Dorsolateral prefrontal cortex (tissue), 122 donors: ENCODE measurements at places on chromosomes 5 and 9.

DNA sequence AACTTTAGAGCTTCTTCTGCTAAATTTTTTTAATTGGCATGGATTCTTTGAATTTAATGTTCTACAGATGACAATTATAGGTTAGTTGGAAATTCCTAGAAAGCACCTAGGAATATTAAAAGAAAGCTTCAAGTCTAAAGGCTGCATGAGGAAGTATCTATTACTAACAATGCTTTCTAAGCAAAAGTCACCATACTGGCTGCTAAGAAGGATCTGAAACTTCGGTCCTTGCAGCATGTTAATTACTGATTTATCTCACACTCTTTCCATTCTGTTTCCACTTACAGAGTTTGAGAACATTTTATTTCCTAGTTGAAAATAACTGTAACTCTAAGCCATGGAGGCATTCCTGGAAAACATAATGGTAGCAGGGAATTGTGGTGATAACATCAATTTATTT lies 8.4 kb downstream of the SEMA6A start:
- no peak for DNase-seq

- no peak for DNase-seq
Measured at GRCh38 chr5:68746643-68747420, 347.0 kb upstream of the SLC30A5 start.

DNA sequence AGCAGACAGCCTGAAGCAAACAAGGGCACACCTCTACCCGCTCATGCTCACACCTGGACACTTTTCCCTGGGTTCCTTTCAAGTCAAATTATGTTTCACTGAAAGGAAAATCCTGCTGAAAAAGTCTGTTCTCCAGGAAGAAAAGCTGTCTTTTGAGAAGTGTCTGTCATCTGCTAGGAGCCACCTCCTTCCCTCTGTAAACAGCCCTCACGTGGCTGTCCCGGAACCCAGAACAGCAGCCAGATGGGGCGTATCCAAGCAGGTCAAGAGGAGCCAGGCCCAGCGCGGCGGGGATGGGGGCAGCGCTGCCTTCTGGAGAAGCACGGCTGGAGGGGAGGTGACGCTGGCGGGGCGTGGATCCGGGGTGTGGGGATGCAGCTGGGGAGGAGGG lies at the start of gene PNPLA7:
Gene PNPLA7, minus strand, starts transcription at position 172 of the 391 bp plus-strand sequence. CDS start 205 bp downstream, outside the sequence.
- DNase-seq = peak; percentile 87

DNA sequence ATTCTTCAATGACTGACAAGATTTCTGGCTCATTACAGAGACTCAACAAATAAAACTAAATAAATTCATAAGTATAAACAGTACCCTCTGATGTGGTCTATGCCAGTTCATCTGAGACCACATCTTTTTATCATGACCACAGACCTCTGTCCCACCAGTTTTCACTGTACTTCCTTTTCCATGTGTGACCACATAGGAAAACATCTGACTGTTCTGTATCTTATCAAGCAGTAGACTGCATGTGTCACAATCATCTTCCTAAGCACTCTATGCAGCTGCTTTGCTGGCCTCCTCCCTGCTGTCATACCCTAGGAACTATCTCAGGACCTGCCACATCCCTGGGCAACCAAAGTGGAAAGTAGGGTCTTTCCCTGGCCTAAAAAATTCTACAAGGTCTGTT lies 205.0 kb upstream of the ZNF462 start:
- no peak for DNase-seq

DNA sequence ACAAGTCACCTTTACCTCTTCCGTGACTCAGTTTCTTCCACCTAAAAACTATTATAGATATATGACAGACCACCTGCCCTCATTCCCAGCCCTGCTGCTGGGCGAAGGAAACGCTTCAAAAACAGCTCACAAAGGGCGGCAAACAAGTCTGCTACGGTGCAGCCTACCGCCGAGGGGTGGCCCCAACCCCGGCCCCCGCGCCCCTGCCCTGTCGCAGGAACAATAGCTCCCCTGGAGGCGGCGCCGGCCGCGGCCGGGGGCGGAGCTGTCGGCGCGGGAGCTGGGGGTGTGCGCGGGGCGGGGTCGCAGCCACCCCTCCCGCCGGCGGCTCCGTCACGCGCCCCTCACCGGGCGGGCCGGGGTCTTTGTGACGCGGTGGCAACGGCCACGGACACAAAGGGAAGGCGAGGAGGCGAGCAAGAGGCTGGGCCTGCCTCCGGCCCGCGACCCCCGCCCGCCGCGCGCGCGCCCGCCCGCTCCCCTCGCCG lies at the start of gene TMEFF1:
Gene TMEFF1, plus strand, starts transcription at position 362 of the 488 bp plus-strand sequence. CDS start 396 bp downstream, outside the sequence.
- peak; percentile 65 for DNase-seq

GRCh38 chr5:102867992-102868662 lies 113.0 kb downstream of the PAM start:
- no peak for DNase-seq

GRCh38 chr5:1652873-1653697 lies 129.3 kb upstream of the LPCAT1 start:
- peak; percentile 26 for DNase-seq

- DNase-seq = no peak
Measured at GRCh38 chr5:39622281-39622680, 197.5 kb upstream of the DAB2 start.

DNA sequence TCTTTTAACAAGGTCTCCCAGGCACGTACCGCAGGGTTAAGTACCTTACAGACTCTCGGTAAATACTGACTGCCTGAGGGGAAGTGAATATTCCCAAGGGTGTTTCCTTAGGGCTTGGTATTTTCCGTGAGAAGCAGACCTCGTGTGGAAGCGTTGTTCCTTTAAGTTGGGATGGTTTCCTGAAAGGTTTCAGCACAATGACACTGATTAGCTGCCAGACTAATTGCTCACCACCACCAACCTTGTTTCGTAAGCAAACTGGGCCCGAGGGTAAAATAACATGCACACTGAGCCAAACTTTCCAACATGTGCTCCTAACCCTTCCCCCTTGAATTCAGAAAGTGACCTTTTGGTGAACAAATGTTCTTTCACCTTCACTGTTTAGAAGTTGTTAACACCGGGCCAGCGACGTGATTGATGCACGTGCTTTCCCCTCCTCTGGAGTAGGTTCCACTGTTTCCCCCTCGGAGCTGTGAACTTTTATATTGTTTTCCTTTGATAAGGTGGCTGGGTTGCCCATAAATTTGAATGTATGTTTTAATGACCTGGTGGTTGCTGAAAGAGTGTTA lies 128.1 kb upstream of the RPS23 start:
- no peak for DNase-seq

DNA sequence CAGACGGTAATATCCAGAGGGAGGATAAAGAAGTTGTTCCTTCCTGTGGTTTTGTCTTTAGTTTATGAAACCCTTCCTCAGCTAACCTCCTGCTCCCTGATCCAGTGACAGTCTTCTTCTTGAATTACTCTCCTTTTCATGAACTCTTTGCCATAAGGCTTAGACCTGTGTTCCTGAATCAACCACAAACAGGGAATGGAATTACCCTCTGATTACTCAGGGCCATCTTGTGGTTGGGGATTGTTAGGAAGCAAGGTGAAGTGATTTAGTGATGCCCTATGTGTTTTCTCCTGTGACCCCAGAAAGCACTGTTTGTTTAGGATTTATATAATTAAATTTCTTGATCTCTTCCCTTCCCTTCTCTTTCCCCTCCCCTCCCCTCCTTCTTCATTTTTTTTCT lies 409.1 kb downstream of the TAF11L14 start:
- no peak for DNase-seq

DNA sequence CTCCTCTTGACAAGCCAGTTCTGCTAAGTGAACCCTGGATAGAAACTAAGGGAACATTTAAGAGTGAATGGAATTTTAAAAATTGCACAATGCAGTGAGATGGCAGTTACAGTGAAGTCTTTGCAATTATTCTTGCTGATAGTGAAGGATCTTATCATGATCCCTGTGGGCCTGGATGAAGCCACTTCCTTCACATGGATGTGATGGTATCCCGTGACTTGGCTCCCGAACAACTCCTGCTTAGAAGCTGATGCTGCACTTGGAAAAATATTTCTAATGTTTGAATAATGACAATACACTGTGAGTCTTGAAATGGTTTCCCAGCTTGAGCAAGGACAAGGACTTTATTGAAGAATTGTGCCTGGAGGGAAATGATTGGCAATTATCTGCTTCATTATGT lies 49.2 kb upstream of the NTRK2 start:
- no peak for DNase-seq

DNA sequence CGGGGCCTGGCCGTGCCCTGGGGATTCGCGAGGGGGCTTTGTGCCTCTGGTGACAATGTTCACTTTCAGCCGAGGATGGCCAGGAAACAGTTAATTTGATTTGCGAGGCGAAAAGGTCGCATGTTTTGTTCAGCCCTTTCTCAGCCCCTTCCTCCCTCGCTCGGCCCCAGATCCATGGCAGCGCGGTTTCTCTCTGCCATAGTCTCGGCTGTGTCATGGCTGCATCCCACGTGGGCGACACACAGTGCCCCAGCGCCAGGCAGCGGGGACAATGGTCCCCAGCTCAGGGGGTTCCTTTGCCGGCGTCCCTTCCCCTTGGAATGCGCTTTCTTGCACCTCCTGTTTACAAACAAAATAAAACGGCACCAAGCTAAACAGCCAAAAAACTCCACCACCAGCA lies 370.3 kb upstream of the IRX2 start:
- no peak for DNase-seq

GRCh38 chr9:133471551-133472276 lies 7.2 kb downstream of the SLC2A6 start:
- no peak for DNase-seq

DNA sequence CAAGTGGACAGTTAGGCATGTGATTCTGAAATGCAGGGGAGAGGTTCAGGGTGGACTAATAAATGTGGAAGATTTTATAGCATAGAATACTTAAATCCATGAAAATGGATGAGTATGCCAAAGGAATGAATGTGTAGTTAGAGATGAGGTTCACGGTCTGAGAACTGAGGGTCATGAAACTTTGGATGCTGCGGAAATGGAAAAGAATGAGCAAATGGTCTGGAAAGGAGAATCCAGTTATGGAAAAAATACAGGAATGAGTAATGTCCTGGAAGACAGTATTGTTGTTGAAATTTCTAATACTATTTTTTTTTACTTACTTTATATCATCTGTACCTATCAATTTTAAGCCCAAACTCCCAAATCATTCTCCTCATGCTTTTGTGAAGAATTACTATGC lies 2369.4 kb downstream of the MAT2B start:
- DNase-seq = no peak

DNA sequence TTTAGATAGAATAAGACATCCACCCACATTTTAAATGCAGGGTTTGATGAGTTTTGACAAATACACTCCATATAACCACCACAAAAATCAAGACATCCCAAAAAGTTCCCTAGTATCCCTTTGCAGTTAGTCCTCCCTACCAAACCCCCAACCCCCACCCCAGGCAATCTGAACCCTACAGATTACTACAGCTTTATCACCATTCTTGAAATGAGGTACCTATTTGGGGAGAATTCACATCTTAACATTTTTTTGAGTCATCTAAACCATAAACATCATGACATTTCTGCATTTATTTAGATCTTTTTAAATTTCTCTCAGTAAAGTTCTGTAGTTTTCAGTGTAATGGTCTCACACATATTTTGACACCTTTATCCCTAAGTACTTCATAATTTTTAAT lies 53.9 kb downstream of the PTBP3 start:
- no peak for DNase-seq
